ENCODE measurements at places on chromosomes 7 and 10. TPM values are rescaled to one million over a fixed set of nuclear protein-coding genes. Genes with fewer than 3 reads are reported as not detected.

GRCh38 chr7:111485701-111486380, 76.5 kb downstream of the IMMP2L start:
- no peak for DNase-seq

NUTM2A gene
- 1.3 TPM for total RNA-seq

PAX4 gene
- 0.96 TPM for total RNA-seq

DNA sequence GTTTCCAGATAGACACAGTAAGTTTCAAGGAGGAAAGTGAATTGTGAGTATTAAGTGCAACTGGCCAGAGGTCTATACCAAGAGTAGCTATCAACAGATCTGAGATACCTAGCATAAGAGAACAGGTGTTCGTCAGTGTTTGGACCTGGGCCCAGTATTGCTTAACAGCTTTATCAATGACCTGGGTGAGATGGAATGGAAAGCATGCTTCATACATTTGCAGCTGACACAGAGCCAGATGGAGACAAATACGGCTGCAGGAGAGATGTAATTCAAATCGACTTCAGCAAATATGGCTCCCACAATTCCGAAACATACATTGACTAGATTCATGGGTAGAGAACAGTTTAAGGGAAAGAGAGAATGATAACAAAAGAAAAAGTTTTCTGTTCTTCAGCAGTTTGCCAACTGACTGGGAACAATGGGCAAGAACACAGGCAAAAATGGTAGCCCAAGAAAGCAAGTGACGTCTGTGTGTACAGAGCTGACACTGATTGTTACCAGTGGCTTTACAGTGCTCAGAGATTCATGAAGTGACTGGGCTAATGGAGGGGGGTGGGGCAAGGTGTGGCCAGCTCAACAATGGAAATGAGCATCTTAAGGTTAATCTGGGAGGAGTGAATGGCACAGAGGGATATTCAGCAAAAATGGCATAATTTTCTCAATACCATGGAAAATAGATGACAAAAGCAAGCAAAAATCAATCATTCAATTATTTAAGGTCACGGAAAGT, 28.0 kb upstream of the COBL start:
- no peak for DNase-seq

C7orf33 gene
- not detected for total RNA-seq

GRCh38 chr7:131045526-131045925, 282.1 kb upstream of the MKLN1 start:
- DNase-seq = no peak

PNLIPRP2 gene
- 8.9 TPM for total RNA-seq

HYAL4 gene
- total RNA-seq = not detected

- no peak for DNase-seq
These were observed 28.0 kb downstream of the GRK5 start for GRCh38 chr10:119235356-119235755.

MTG1 gene
- 43.6 TPM for total RNA-seq

BICC1 gene
- total RNA-seq = 1.1 TPM

DNA sequence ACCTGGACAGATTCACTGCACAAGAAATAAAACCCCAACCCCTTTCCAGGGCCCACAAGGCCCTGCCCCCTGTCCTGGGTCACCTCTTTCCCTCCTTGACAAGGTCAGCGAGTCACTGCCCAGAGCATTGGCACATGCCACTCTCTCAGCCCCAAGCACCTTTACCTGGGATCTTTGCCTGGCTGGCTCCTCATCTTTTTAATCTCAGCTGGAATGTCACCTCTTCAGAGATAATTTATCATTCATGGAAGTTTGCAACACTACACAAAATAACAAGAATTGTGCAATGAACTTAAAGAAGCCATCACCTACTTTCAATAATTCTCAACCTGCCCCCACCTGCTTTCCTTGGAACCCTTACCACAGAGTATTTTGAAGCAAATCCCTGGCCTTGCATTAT, 19.2 kb downstream of the ANTXRL start:
- no peak for DNase-seq

- no peak for DNase-seq
These were observed 26.7 kb downstream of the TSPAN14 start for GRCh38 chr10:80480852-80481251.

- no peak for DNase-seq
These were observed 29.8 kb downstream of the JAKMIP3 start for GRCh38 chr10:132095403-132096113.

DNA sequence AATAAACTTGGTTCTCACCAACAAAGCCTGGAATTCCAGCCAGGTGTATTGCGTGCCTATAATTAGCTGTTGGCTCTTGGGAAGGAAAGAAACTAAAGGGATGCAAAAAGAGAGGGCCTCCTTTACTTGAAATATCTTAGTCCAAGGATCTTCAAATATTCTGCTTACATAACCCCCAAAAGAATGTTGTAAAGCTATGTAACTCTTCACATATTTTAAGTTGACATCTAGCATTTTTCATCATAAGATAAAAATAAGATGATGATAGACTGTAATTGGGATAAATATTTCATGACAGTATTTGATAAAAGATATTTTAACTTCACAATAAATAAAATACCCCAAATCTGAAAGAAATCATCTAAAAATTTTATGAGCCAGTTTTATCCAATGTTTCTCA, 52.5 kb upstream of the SEPTIN7 start:
- DNase-seq = no peak

SDK1 gene
- total RNA-seq = 2.7 TPM

GRCh38 chr10:5527332-5528200, 2.8 kb downstream of the CALML3 start:
- DNase-seq = peak; percentile 31

GRCh38 chr7:8536431-8536830, 103.0 kb downstream of the NXPH1 start:
- DNase-seq = no peak

- DNase-seq = no peak
These were observed 205.9 kb downstream of the BICC1 start for GRCh38 chr10:58718596-58718995.

- no peak for DNase-seq
These were observed 34.9 kb upstream of the LEP start for GRCh38 chr7:128206017-128206746.

CDK1 gene
- 21.2 TPM for total RNA-seq

DNA sequence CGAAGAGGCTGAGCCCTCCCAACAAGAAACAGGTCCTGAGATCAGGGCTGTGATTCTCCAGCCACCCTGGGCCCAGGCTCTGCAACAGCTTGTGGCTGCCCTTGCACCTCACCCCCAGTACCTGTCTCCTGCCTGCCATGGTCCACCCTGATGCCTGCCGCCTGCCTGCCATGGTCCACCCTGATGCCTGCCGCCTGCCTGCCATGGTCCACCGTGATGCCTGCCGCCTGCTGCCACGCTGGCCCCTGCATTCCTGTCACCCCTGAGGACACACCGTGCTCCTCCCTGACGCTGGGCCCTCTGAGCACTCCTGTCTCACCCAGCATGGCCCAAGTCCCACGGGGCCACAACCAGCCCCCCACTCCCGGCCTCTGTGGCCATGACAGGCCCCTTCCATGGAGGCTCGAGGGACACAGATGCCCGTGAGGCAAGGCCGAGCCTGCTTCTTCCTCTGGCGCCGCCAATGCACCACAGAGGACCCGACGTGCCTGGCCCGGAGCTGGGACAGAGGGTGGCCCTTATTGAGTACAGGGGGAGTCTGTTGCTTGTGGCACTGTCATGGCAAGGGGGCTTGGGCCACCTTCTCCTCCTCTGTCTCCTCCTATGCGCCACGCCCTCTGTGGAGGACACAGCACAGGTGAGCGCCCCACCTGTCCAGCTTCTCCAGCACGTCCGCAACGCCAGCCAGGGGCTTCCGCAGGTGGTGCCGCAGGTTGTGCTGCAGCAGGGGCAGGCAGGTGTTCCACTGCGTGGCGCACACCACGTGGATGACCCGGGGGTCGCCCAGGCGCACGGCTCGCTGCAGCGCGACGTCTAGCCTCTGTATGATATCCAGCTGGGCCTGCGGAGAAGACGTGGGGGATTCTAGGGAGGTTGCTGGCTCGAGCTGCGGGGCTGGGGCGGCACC, 18.1 kb downstream of the CFAP46 start:
- no peak for DNase-seq

GRCh38 chr7:7761974-7762779, 43.8 kb upstream of the RPA3 start:
- DNase-seq = no peak

DNA sequence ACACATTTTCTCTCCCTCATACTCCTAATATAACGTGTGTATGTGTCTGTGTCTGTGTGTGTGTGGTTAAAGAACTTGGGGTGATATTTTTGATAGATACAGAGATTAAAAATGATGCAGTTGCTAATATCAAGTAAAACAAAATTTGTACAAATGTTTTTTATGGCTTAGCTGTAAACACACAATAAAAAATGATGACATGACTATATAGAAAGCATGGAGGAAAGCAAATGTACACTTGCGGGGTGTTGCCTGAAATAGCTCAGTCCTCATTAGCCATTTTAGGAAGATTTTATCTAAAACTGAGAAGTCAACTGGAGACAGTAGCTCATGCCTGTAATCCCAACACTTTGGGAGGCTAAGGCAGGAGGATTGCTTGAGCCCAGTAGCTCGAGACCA, 5.6 kb upstream of the TASOR2 start:
- DNase-seq = no peak
